ENCODE measurements at places on chromosomes 3 and 15.

DNA sequence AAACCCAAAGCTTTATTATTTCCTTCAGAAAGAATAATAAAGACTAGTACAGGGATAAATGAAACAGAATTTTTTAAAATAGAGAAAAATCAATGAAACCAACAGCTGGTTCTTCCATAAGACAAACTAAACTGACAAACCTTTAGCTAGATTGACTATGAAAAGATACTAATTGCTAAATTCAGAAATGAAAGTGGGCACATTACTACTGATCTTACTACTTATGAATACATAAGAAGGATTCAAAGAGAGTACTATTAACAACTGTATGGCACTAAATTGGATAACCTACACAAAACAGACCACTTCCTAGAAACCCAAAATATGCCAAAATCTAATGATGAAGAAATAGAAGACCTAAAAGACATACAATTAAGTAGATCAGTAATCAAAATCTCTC is 278.2 kb downstream of the ISL2 start:
- DNase-seq = no peak

GRCh38 chr3:13826672-13827071 is 53.2 kb downstream of the WNT7A start:
- DNase-seq = no peak

DNA sequence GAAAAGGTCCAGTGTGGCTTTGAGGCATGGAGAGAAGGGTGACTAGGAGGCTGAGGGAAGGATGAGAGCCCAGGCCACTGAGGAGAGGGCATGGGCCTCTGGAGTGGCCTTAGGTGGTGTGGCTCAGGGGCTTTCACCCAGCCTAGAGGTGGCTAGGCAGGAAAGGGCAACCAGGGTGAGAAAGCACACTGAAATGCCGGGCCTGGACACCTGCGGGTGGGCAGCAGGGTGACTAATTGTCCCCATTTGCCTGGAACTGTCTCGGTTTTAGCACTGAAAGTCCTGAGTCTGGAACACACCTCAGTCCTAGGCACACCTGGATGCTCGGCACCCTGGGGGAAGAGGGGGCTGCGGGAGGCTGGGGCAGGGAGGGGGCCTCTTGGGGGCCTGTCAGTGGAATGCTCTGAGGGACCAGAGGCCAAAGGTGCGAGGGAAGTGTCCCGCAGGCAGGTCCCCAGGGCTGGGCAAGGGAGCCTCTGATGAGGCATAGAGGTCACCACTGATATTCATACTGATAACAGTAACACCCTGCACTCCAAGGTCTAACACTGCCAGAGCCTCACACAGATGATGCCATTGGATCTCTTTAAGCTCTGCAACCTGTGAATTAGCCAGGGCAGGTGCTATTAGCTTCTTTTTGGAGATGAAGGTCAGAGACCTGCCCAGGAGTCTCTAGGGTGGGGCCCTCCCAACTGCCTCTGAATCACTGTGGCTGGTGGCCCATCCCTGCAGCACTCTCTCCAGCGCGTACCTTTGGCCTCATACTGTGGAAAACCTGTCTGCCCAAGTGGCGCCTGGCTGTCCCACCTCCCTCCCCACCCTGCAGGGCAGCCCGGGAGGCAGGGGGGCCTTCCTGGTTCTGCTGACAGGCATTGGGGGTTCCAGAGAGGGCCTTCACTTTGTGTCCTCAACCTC is 3.0 kb upstream of the PHGR1 start:
- DNase-seq = no peak

GRCh38 chr3:38343797-38344594 is 2.6 kb upstream of the XYLB start:
- DNase-seq = no peak

DNA sequence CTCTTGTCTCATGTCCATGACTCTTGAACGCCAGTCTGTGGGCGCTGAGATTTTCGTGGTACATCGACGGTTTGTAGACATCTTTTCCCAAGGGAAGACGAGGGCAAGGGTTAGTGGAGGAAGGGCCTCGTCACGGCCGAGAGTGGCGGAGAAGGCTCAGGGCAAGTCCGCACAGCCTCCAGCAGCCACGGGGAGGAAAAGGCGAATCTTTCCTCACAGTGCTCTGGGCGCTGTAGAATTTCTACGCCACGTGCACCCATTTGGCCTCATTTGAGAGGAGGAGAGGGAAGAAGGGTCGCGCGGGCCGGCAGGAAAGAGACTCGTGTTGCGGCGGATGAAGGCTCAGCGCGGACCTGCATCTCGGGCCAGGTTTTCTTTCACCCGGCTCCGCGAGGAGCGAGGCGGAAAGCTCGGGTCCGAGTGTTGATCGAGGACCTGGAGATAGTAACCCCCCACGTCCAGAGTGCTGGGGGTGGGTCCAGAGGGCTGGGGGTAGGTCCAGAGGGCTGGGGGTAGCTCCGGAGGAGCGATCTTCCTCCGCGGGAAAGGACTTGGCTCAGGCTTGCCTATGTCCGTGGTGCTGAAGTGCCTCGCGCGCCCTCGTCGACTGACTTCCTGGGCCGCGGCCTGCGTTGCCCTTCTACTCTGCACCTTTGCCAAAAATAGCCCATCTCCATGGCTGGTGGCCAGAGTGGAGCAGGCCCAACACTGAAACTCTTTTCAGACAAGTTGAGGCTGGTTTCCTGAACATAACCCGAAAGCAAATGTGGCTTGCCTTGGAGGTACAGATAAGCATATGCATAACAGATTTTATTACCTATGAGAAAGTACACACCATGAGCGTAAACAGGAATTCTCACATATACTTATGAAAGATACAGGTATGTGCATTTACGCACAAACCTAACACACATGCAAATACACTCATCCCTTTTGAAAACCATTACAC is 1.1 kb downstream of the SLC35G2 start:
- no peak for DNase-seq

- no peak for DNase-seq
These were observed 305.7 kb downstream of the RYR3 start for GRCh38 chr15:33616475-33616874.

Measured in GM04504 (cell line).